Smooth muscle cell of the brain vasculature (primary cell): ENCODE measurements at places on chromosomes 5 and 9.

DNA sequence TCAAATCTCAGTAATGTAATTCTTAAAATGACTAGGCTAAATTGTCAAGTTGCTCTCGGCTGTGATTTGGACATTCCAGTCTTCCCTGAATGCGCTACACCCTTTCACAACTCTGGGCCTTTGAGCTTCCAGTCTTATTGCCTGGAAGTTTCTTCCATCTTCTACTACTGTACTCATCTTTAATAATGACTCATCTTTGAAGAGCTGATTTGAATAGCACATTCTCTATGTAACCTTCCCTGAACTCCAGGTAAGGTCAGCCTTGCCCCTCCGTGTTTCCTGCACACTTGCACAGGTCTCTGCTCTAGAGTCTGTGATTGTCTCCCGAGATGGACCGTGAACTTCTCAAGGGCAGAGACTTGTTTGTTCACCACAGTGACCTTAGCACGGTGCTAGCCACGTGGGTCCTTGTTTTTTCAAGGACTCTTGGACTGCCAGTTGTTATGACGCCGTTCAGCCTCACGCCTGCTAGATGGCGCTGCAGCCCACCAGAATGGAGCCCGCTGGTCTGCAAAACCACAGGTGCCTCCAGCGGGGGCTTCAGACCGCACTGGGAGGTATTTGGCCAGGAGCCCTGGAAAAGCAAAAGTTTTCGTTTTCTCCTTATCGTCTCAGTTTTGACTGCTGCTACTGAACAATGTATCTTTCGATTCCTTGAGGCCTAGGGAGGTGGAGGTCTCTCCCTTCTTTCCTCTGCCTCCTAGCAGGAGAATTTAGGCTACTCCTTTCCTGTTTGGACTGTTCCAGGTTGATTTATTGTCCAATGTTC is 44.4 kb downstream of the SEC61B start:
- DNase-seq, result peak; percentile 47

DNA sequence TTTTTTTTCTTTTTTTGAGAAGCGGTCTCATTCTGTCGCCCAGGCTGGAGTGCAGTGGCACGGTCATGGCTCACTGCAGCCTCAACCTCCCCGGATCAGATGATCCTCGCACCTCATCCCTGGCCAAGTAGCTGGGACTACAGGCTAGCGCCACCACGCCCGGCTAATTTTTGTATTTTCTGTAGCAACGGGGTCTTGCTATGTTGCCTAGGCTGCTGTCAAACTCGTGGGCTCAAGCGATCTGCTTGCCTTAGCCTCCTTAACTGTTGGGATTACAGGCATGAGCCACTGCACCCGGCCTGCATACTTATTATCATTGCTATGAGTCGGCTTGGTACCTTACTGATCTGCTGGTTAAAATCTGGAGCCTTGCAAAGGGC is 790 bp upstream of the IARS1 start:
- no peak for DNase-seq

DNA sequence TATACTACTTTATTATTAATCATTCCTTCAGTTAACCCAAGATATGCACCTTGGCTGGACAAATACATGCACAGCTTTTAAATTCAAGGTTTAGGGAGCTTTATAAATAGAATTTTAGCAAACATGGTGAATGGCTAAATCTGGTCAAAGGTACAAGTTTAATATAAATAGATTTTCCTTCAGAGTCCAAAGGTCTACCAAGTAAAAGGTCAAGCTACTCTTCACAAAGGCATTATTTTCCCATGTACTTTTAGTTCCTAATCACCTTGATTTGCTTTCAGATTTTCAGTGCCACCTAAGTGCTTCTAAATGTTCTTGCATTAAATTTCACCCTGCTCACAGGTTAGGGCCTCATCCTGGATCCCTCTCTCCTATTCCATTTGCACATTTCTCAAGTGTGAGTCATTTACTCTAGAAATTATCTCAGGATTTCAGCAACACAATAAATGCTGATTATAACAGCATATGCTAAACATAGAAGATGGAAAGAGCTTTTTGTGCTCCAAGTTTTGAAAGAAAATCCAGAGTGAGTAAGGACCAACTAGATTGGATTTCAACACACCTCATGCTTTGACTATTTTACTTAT is 459.4 kb upstream of the ITGA1 start:
- DNase-seq, result no peak

DNA sequence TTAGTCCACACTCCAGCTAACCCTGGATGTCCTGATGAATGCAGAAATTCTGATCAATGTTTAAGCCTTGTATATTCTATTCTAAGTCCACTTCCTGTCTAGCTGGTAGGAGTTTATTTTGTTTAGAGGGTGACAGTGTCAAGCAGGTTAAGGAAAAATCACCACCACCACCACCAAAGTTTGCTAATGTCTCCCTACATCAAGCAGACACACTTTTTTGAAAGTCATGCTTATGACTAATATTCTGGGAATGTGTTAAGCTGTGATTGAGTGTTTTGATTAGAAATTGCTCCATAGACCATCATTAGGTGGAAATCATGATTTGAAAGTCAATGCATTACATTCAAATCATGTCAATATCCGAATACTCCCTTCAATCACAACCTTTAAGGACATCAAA is 1530.1 kb downstream of the MAT2B start:
- DNase-seq, result no peak

GRCh38 chr5:142322747-142323479 is 1.9 kb downstream of the SPRY4 start:
- DNase-seq, result no peak

DNA sequence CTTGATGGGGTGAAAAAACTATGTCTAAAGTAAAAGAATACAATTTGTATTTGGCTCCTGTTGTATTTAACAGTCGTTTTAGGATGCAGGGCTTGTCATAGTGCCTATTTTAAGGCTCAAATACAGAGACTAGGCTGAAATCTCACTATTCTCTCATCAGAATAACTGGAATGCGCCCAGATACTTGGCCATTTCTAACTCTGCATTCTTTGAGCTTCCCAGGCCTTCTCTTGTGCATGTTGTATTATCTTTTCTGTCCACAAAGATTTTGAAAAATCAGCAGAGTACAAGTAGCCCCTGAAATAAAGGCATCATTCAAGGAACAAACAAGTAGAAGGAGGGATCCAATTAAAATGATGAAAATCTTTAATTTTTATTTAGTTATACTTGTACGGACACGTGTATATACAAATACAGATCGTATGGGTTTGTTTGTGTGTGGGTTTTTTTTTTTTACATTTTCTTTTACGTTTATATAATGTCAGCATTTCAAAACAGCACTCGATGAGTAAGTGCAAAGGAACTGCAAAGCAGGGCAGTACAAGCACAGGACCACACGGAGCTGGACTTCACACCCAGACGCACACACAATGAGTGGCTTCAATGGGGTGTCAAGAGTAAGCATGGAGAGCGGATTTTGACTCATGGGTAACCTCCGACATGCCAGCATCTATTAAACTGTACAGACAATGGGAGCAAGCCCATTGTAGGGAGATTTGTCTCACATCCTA is 294.0 kb downstream of the EFNA5 start:
- DNase-seq, result no peak

- DNase-seq, result no peak
Observed at GRCh38 chr9:136881691-136882108, 4.6 kb upstream of the TRAF2 start.

- no peak for DNase-seq
Observed at GRCh38 chr9:114416290-114416689, 28.5 kb upstream of the AKNA start.

DNA sequence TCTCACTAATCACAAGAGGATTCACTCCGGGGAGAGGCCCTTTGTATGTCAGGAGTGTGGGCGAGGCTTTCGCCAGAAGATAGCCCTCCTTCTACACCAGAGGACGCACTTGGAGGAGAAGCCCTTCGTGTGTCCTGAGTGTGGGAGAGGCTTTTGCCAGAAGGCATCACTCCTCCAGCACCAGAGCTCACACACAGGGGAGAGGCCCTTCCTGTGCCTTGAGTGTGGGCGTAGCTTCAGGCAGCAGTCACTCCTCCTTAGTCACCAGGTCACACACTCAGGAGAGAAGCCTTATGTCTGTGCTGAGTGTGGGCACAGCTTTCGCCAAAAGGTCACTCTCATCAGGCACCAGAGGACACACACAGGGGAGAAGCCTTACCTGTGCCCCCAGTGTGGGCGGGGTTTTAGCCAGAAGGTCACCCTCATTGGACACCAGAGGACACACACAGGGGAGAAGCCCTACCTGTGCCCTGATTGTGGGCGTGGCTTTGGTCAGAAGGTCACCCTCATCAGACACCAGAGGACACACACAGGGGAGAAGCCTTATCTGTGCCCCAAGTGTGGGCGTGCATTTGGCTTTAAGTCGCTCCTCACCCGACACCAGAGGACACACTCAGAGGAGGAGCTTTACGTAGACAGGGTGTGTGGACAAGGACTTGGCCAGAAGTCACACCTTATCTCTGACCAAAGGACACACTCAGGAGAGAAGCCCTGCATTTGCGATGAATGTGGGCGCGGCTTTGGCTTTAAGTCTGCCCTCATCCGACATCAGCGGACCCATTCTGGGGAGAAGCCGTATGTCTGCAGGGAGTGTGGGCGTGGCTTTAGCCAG is 27.8 kb downstream of the NUTM2F start:
- DNase-seq, result no peak

DNA sequence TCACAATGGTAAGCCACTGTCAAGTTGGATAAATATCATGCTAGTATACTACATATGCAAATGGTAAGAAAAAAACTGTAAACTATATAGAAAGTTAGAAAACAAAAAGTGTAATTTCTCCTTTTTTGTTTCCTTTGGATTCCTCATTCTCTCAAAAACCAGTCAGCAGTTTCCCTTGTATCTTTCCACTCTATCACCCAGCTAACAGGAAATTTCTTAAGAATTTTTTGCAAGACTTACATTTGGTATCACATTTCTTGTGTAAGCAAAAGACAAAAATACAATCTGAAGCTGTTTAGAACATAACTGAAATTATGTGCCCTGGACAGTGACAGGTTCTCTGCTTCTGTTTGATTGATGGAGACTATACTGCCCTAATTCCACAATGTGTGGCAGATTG is 25.2 kb upstream of the MSH3 start:
- no peak for DNase-seq

GRCh38 chr9:18359335-18359734 is 114.6 kb upstream of the ADAMTSL1 start:
- no peak for DNase-seq

- DNase-seq, result no peak
Observed at GRCh38 chr9:113531919-113532808, 68.6 kb downstream of the RGS3 start.

DNA sequence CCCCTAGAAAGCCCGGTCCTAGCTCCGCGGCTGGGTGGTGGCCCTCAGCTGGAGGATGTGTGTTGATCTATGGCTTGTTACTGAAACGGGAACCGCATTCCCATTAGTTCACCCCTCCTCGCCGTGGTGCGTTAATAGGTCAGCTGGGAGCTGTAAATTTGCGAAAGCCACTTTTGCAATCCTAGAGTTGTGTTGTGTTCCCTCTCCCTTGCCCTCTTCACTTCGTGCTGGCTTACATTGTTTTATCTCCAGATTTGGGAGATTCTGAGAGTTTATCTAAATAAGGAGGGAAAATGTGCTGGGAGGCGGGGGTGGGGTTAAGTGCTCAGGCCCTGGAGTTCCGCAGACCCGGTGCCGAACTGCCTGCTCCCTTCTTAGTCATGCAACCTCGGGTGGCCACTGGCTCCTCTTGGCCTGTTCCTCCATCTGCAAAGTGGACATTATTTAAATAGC is 62.8 kb downstream of the HMCN2 start:
- DNase-seq, result no peak

- no peak for DNase-seq
Observed at GRCh38 chr9:30103647-30104394, 2280.6 kb upstream of the ACO1 start.

- peak; percentile 18 for DNase-seq
Observed at GRCh38 chr9:25678147-25678666, at the start of gene TUSC1. Gene TUSC1, minus strand, starts transcription at chr9:25678444. Its CDS starts 132 bp downstream, at chr9:25678312.

- no peak for DNase-seq
Observed at GRCh38 chr5:14702238-14702839, 37.8 kb downstream of the OTULIN start.

- DNase-seq, result no peak
Observed at GRCh38 chr9:137417161-137418021, 5.6 kb downstream of the EXD3 start.

DNA sequence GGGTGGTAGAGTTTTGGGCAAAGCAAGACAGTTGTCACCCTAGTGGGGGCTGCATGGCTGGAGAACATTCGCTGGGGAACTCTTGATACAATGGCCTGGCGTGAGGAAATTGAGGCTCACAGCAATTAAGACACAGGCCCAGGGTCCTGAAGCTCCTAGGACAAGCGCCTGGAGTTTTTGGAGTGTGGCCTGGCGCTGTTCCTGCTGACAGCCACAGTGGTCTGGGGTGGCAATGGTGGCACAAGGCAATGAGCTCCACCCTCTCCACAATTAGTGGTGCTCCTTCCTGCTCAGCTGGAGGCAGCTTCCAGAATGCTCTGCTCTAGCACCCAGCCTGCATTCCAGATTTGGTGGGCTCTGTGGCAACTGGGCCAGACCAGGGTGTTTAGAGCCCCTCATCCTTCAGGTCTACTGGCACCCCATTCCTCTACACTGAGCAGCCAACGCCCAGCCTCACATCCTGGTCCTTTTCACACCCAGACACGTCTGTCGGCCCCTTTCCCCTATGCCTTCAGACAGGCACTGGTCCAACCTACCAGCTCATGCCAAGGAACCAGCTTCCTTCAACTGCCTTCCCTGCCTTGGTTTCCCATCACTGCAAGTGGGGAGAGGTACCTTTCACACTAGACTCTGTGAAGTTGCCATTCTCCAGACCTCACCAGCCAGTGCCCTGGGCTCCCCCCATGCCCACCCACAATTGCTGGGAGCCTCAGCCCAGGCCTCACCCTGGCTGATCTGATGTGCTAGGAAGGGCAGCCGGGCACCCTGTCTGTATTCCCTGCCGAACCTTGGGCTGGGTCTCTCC is 138.1 kb upstream of the COL5A1 start:
- DNase-seq, result no peak

DNA sequence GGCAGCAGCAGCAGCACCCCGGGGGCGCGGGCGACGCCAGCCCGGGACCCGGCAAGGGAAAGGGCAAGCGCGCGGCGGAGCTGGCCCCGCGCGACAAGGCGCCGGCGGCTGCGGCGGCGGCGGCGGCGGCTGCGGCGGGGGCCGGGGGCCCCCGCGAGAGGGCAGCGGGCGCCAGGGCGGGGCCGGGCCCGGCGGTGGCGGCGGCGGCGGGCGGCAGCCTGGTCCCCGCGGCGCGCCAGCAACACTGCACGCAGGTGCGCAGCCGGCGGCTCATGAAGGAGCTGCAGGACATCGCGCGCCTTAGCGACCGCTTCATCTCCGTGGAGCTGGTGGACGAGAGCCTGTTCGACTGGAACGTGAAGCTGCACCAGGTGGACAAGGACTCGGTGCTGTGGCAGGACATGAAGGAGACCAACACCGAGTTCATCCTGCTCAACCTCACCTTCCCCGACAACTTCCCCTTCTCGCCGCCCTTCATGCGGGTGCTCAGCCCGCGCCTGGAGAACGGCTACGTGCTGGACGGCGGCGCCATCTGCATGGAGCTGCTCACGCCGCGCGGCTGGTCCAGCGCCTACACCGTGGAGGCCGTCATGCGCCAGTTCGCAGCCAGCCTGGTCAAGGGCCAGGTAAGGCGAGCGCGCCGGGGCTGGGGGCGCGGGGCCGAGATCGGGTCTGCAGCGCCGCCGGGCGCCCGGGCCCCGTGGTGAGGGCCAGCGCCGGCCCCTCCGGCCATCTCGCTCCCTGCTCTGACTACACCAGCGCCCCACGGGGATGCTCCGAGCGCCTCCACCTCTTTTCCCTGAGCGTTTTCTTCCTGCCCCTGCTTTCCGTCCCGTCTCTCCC is at the start of gene UBE2QL1:
Gene UBE2QL1 (plus strand): TSS at position 238 of the 843 bp plus-strand sequence. CDS start 35 bp downstream, at position 273.
- DNase-seq, result no peak

GRCh38 chr5:50711280-50711679 is 44.8 kb downstream of the PARP8 start:
- DNase-seq, result no peak

GRCh38 chr5:111070272-111071134 is 1.0 kb upstream of the TSLP start:
- no peak for DNase-seq
